ENCODE measurements at places on chromosomes 7 and 10.

GRCh38 chr7:151921451-151921850 is 34.8 kb upstream of the GALNTL5 start:
- no peak for DNase-seq

DNA sequence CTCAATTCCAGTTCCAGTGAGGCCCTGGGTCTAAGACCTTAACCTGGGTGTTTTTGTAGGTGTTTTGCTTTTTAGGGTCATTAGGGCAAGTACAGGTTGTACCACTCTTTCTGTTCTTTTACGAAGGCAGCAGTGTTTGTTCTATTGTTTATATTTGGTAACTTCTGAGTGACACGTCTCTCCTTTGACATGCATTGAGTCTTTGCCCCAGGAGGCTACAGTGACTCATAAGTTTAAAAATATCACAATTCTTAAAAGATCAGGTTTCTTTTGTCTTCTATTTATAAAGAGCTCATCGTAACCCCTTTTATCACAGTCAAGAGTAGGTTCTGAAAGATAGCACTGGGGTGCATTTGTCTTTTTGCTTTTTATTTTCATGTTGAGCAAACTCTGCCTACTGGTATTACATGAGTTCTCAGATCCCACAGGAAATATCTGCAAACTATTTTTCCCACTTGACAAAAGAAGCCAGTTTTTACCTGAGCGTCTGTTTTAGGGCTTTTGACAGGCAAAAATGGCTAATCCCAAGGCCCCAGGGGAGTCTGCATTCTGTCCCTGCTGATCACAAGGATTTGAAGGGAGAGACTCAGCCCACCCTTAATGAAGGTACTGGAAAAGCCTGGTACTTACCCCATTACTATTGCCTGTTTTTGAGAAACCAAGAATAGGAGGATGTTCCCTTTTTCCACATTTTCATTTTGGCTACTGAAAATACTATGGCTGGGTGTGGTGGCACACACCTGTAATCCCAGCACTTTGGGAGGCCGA is 7.9 kb downstream of the NUDT13 start:
- no peak for DNase-seq

- no peak for DNase-seq
Measured at GRCh38 chr7:97001221-97001620, 4.1 kb upstream of the DLX6 start.

DNA sequence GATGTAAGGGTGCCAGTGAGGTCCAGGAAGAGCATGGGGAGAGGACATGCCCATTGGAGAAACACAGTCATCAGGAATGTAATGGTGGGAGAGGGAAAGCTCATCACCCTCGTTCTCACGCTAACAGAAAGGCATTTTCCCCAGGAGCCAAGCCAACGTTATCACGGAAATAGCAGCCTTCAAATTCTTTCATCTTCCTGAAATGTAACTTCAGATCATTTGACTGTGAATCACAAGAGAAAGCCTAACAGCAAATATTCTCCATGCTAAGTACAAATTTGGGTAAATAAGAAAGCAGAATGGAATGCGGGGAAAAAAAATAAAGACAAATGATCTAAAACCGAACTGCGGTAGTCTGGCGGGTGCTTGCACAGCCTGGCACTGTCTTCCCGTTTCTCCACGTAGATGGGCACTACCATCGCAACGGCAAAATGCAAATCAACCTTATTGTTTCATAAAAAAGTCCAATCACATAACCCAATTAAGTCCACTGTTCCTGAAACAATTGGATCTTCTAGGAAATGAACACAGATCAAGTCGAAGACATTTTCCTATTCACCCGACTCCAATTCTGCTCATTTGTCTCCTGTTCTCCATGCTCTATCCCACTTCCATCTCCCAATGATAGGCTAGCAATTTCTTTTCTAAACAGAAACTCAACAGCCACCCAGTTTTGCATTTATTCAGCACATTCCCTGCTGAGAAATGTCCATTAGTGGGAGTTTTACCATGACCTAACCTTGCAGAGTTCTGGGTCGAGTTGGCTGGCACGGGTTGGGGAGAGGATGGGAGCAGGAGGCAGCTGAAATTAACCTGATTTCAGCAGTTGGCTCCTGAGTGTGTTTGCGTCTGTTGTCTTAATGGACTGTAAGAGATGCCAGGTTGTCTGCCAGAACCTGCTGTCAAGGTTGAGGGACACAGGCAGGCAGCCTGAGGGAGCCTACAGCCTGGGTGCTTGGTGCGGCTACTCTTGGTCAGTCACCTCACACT is 74.6 kb upstream of the FRMD4A start:
- no peak for DNase-seq

DNA sequence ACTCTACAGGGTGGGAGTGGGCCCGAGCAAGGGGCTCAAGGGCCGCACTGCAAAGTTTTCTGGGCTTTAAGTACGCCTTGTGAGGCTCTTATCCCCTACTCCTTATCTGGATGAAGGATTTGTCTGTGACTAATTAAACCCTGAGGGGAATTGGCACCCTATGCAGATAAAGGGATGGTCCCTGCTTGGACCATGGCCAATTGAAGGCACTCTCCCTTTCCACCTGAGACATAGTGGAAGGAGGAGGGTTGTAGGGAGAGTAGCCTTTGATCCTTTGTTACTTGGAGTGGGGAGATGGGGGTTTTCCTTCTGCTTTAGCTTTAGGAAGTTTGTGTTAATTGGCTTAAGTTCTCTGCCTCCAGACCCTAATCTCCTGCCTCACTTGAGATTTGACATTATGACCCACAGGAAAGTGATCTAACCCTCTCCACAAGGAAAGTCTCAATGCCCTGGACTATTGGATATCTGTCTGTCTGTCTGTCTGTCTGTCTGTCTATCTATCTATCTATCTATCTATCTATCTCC is 1158.8 kb upstream of the SORCS1 start:
- DNase-seq = no peak

- DNase-seq = no peak
Measured at GRCh38 chr10:86443936-86444335, 77.3 kb upstream of the GRID1 start.

GRCh38 chr7:47535035-47535703 is 46.7 kb downstream of the TNS3 start:
- DNase-seq = no peak

DNA sequence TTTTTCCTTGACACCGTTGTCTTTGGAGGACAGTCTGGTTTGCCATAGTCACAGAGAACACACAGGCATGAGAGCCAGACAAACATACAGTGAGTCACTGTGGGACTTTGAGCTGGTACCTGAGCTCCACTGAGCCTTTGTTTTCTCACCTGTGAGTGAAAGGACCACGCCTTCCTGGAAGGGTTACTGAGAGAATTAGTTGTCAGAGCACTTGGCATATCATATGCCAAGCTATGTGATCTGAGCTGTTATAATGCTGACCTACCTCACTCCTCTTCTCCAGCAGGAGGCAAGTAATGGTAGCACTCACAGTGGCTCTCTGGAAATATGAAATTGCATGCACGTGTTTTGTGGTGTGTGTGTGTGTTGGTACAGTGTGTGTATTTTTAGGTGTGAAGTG is 59.7 kb downstream of the CXCL12 start:
- no peak for DNase-seq

DNA sequence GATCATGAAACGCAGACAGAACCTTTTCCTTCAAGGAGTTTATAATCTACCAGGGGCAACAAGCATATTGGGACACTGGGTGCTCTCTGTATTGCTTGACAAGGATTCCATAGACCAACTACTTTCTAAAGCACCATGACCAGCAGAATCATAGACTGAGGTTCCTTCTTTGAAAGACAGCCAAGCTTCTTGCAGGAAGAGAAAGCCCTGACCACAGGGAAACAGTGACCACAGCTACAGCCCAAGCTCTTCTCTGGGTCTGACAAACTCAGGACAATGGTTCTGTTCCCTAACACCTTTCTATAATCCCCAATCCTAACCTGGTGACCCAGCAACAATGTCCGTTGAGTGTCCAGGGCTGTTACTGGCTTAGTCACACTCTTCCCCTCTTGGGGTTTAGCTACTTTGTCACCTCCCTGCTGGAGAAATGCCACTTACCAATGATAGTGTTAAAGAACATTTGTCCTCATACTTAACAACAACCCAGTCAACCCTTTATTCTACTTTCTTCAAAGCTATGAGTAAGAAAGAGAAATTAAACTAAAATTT is 155.7 kb downstream of the JAZF1 start:
- DNase-seq = no peak

DNA sequence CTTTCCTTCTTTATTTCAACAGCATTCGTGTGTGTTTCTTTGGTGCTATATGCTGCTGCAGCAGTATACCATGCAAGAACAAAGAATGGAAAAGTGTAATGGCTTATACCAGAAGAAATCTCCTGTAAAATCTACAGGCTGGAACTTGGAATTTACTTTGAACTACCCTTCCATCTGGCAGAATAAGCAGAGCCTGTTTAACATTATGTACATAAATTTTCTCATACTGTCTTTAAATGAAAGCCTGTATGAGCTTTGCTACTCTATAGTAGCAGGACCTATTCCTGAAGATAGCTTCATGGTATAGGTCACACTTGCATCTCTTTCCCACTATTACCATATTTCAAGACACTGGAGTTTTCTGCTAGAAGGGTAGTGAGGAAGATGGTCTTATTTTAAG is 522.1 kb upstream of the GHITM start:
- DNase-seq = no peak

DNA sequence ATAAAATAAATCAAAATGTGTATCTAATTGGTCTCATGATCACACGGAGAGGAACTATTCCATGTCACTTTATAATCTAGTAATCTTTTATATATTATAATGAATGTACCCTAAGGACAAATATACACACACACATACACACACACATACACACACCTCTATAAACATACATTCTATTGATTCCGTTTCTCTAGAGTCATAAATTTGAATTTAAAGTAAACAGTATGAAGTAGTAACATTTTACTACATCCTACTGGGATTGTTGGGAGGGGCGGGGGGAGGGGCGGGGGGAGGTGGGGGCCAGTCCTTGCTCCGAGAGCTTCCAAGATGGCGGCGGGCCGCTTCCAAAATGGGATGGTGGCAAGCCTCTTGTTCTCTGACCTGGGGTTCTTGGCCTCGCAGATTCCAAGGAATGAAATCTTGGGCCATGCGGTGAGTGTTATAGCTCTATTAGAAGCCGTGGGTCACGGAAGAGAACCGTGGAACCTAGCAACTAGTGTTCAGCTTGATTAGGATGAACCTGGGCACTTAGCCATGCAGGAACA is 143.2 kb downstream of the REEP3 start:
- DNase-seq = no peak

- DNase-seq = no peak
Measured at GRCh38 chr7:351681-352480, 61.9 kb downstream of the FOXL3 start.

Measured in effector memory CD4-positive, alpha-beta T cell (primary cell).